ENCODE measurements at places on chromosomes 5 and 9.
A peak's percentile ranks its signal among the peaks of the same experiment; 100 is the strongest.

- DNase-seq = no peak
Measured at GRCh38 chr5:163395792-163396191, 41.6 kb upstream of the CCNG1 start.

DNA sequence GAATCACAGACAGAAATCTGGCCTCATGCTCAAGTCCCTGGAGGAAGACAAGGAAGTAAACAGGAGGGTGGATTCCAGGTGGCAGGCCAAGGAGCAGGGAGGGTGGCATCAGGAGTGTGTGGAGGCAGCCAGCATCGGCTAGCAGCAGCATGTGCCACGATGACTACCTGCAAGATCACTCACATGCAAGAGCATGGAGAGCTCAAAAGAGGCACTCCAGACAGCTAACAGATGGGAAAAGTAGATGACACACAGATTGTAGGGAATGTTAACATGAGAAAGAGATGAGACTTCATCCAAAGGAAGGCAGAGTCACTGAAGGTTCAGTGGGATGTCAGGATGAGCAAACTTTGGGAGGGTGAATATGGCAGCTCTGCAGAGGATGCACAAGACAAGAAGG, 104.3 kb downstream of the SEMA5A start:
- DNase-seq = no peak

DNA sequence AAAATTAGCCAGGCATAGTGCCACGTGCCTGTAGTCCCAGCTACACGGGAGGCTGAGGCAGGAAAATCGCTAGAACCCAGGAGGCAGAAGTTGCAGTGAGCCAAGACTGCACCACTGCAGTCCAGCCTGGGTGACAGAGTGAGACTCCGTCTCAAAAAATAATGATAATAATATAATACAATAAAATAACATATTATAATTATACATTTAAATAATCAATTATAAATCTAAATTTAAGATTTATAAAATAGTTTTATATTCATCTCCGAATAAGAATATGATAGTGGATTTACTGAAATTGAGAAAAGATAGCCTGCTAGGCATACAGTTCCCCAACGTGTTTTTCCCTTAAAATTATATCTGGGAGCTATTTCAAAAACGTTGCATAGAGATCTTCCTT, 599.6 kb downstream of the CDH18 start:
- DNase-seq = no peak

DNA sequence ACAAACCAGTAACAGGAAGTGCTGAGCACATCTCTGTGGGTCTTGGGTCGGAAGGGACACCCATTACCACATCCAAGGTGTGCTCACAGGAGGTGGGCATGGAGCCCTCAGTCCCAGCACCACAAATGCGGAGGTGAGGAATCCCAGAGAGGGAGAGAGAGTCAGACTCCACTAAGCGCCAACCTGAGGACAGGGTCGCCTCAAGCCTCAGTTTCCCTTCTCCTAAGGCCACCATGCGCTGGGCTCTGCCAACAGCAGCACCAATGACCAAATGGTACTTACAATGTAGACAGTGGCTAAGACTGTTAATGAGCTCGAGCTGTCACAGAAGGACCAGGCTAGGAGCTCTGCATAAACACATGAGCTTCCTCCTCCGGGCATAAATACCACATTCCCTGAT, 43.1 kb downstream of the BICD2 start:
- DNase-seq = no peak

GRCh38 chr5:107952450-107952849, 281.7 kb upstream of the EFNA5 start:
- DNase-seq = no peak

DNA sequence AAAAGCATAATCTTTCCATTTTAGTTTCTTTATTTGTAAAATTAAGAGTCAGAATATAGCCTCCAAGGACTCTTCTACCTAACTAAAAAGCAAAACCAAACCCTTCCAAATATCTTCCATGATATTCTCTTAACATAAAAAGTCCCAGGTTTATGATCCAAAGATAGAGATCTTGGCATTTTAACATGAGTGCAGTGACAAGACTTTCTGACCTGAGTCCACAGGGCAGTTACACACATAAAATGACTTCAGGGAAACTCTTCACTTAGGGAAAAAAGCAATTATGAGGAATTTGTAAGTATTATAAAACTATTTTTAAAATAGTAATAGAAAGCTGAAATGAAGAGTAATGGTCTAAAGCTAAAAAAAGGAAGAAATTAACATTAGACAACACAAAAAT, 772.6 kb upstream of the DMAC1 start:
- no peak for DNase-seq

DNA sequence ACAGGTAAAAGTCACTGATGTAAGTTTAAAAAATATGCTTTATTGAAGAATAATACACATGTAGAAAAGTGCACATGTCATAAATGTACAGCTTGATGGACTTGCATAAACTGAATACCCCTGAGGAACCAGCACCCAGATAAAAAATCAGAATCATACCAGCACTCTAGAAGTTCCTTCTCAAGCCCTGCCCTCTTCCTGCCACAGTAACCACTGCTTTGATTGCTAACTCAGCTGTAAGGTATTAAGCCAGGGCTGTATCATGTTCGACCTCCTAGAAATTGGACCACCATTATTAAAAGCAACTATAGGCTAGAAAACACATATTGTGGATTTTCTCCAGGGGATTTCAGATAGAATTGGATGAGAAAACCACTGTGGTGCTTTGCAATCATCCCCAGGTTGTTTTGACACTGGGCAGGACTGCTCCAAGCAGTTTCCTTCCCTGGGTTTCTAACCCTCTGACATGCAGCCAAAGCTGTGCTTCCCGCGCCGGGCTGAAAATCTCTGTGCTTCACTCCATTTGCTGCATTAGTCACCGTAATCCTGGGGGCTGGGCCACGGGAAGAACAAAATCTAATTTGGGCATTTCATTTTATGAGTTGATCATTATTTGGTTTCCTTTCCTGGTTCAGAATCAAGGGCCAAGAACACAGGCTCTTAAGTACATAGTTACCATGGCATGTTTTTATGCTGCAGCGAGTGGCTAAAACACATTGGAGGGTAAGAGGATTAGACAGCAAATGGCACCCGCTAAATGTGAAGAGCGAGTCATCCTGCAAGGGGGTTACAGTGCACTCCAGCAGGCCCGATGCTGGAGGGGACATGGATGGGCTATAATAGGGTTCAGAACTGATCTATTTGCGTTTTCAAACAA, 139.4 kb upstream of the IL12B start:
- no peak for DNase-seq

DNA sequence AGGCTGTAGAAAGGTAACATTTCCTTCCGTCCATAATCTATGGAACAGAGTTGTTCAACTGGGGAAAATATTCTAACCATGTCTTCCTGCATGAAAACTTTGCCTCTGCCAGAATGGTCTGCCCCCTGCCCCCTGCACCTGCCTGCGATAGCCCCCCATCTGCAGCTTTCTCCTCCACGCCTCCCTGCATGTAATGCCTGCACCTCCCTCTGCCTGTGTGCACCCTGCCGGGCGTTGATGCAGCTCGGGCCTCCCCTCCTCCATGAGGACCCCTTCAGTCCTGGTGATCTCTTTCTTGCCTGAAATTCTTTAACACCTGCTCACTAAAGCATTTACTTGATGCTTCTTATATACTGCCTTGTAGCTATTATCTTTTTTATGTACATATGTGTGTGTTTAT, 266.2 kb downstream of the ARHGEF28 start:
- DNase-seq = no peak

DNA sequence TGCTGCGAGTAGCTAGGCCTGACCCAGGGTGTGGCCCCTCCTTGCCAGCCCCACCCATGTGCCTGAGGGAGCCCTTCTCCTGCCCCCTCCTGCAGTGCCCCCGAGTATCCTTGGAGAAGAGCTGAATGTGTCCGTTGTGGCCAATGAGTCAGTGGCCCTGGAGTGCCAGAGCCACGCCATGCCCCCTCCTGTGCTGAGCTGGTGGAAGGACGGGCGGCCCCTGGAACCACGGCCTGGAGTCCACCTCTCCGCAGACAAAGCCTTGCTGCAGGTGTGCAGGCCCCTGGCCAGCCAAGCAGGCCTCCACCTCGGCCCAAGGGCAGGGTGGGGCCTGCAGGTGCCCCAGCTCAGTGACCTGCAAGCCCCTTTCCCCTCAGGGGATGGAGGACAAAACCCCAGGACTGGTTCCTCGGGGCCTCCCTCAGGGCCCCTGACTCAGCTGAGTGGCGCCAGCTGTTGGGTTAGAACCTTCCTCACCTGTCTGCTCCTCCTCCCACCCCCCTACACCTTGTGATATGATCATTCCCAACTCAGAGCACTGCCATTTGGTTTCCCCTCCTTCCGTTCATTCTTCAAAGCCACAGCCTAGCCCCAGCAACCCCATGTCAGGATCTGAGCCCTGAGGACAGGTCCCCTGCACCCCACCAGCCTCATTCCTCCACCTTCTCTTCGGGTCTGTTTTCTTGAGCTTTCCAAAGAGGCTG, 80.0 kb upstream of the ASS1 start:
- DNase-seq = no peak

DNA sequence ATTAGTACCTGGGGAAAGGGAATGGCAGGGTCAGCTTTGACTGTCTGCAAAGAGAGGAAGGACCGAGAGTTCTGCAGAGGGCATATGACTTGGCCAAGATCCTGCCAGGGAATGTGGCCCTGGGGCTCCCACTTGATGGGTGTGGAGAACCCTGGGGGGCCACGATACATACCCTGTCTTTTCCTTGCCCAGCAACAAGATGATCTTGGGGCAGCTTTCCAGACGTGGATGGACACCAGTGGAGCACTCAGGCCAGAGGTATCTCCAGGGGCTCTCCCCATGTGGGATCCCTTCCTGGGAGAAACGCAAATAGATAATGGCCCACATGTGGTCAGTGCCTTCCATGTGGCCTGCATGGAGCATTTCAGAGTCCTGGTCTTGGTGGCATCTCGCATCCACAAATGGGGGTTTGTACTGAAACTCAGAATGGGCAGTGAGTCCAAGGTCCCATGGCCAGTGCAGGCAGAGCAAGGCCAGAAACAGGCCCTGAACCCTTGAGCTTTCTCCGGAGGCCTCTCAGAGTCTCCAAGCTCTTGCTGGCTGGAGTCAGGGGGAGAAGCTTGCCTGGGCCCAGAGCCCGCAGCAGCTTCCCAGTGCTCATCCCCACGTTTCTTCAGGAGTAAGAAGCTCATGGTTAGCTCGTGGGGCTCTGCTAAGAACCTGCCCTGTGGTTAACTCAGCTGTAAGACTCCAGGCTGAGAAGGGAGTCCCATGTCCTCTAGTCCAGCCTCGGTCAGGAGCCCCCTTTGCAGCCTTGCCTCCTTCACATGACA, 18.3 kb upstream of the ORM1 start:
- no peak for DNase-seq

- DNase-seq = no peak
Measured at GRCh38 chr5:150774145-150774544, 4.4 kb upstream of the SMIM3 start.

- DNase-seq = no peak
Measured at GRCh38 chr5:142888469-142889085, 118.4 kb downstream of the ARHGAP26 start.

DNA sequence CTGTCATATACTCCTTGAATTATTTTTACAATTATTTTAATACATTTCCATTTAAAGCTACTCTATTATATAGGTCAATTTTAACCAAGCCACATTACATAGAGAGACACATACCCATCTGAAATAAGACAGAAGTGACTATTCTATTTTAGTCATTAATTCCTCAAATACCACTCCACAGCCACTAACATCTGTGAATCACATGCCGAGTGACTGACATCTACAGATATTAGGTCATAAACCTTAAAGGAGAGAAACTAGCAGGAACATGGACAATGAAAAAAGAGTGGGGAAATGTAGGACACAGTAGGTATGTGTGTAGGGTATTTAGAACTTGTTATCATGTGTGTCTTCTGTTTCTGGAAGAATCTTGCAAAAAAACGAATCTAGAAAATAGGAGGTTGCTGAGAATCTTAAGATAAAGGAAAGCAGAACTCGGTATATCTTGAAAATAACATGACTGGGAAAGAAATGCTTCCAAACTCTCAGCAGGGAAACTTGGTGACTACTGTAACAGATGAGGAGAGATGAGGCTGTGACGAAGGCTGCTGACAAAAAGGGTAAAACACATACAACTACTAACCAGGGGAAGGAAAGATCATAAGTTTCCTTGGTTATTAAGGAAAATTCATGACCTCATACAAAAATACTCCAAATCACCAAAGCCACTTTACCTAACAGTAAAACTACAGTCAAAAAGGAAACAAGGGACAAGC, 84.6 kb downstream of the PLPP1 start:
- DNase-seq = no peak

GRCh38 chr5:119250946-119251901, 104.6 kb upstream of the TNFAIP8 start:
- no peak for DNase-seq

- DNase-seq = no peak
Measured at GRCh38 chr5:180294913-180295555, 3.2 kb upstream of the MAPK9 start.

DNA sequence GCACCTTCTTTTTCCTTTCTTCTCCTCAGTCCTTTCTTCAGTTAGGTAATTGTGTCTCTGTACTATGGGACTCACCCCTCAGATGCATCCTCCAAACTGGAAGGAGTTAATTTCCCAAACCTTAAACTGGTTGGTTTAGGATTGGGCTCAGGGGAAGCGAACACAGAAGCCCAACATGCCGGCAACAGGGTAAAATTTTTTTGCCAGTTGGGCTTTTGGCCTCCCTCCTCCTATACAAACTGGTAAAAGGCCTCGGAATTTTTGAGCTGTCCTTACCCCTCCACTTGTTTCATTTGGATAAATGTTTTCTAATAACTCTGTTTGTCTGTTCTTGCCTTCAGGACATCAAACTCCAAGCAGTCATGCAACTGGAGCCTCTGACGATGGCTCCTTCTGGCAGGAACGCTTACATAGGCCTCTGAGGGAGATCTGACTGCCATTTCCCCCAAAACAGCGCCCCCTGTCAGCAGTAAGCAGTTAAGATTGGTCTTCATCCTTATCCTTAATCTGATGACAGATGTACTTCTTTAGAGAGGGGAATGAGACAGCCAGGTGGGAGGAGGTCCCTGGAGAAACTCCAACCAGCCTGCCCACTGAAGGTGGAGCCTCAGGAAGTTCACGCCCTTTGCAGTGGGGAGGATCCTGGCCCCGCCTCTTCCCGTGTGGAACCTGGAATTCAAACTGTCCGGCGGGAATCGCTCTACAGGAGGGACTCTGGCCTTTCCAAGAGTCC, 57.8 kb upstream of the SPINK5 start:
- no peak for DNase-seq

- no peak for DNase-seq
Measured at GRCh38 chr5:141734501-141735229, 52.6 kb upstream of the ARAP3 start.

GRCh38 chr9:133421615-133422542, at the start of gene ADAMTS13:
Gene ADAMTS13, plus strand, starts transcription at chr9:133422367. Its CDS starts 77 bp downstream, at chr9:133422444.
- peak; percentile 12 for DNase-seq

GRCh38 chr9:4421847-4422246, 68.4 kb upstream of the SLC1A1 start:
- DNase-seq = no peak

DNA sequence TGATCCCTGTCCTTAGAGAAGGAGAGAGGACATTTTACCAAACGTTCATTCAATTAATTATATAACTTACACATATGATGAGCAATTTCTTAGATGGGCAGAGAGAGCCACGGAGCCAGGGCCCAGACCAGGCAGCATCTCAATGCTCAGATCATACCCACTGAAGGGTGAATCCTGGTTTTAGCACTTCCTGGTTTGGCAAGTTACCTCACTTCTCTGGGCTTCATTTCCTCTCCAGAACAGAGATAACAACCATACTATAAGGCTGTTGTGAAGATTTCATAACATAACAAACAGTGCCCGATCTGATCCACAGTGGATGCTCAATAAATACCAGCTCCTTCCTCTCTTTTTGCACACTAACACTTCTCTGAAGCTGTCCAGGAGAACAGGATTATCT, 271.1 kb downstream of the DENND1A start:
- DNase-seq = no peak

All from activated T-helper 9 cell treated with anti-CD3 and anti-CD28 coated beads, Interleukin-2, amount 50 U/mL, for 16 hours (primary cell).